G401 (cell line): ENCODE measurements at places on chromosomes 4 and X.

DNA sequence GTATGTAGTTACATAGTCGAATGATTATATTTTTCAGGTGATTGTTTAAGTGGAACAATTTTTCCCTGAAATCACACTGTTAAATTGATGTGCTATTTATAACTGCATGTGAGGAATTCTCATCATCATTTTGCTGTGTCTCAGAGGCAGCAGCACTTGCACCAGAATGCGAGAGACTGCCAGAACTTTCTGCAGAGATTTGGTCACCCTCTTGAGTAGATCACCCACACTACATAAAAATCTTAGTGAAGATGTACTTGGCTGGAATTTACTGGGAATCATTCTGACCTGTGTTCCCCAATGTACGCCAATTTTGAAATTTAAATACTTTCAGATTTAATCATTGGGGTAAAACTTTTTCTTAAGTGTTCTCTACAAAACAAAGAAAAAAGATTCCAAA, 5.4 kb downstream of the UGT2B4 start:
- DNase-seq, result no peak

- DNase-seq, result no peak
Observed at GRCh38 chr4:94442251-94442650, 9.5 kb upstream of the PDLIM5 start.

GRCh38 chr4:181281451-181281850, 961.8 kb upstream of the TENM3 start:
- peak; percentile 15 for DNase-seq

DNA sequence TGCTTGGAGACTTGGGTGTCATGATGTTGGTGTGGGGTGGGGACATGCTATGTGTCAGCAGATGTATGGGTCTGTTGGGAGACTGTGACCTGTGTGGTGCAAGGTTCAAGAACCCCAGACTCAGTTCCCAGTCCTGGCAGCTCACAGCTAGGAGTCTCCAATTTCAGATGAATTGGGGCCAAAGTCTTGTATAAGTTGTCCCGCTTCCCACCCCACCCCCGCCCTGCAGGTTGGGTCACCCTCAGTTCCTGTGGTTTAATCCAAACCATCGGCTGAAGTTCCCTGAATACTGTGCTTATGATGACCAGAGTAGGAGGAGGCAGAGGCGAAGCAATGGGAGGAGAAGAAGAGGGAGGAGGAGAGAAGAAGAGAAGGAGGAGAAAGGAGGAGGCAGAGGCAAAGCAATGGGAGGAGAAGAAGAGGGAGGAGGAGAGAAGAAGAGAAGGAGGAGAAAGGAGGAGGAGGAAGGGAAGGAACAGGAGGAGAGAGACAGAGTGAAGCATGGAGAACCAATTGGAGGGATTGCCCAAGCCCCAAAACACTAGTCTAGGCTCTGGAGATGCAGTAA, 112.6 kb downstream of the EFNB1 start:
- DNase-seq, result no peak

DNA sequence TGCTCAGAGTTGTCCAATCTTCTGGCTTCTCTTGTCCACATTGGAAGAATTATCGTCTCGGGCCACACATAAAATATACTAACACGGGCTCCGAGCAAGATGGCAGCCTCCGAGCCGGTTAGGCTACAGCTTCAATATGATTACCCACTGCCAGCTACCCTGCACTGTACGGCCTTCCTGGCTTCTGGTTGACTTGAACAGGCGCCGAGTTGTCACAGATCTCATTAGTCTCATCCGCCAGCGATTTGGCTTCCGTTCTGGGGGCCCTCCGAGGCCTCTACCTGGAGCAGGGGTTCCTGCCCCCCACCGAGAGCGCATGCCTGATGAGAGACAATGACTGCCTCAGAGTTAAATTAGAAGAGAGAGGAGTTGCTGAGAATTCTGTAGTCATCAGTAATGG, 101.2 kb upstream of the NUDT6 start:
- DNase-seq, result no peak

GRCh38 chr4:79979785-79980437, 93.1 kb downstream of the ANTXR2 start:
- no peak for DNase-seq

GRCh38 chrX:133414406-133415275, 648 bp downstream of the GPC4 start:
- DNase-seq, result no peak

GRCh38 chr4:176266026-176266425, 3.0 kb downstream of the ASB5 start:
- DNase-seq, result no peak

DNA sequence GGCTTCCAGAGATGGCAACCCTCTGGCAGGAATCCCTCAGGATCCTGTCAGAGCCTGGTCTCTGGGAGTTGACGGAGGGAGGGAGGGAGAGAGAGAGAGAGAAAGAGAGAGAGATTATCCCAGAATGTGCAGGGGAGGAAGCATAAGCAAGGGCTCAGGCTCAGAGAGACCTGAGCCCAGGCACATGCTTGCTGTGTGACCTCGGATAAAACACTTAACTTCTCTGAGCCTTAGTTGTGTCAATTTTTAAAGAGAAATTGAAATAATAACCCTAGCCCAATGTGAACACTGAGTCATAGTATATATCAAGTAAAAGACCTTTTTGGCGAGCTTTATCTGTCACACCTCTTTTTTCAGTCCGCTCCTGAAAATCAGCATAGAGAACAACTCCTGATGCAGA, 473 bp upstream of the USP51 start:
- peak; percentile 29 for DNase-seq

GRCh38 chr4:15963001-15963451, at the start of gene FGFBP2:
TSS of gene FGFBP2 (minus strand) at chr4:15963175. CDS start at chr4:15963129, 46 bp downstream.
- DNase-seq, result no peak

- peak; percentile 16 for DNase-seq
Observed at GRCh38 chrX:74449322-74449936, 28.1 kb downstream of the SLC16A2 start.

DNA sequence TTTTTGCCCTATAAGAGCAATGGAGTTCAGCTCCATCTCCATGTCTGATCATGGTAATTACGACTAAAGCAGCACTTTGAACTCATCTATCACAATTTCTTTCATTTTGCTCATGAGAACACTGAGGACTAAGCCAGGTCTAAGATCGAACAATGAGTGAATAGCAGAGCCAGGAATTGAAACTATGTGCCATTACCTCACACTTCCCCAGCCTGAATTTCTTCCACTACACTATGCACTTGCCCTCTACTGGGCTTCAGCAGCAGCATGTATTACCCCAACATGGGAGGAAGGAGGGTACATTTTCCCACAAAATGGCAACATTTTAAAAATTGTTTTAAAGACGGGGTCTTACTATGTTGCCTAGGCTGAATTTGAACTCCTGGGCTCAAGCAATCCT, 274.7 kb upstream of the FGF13 start:
- no peak for DNase-seq

- DNase-seq, result no peak
Observed at GRCh38 chr4:100042235-100042634, 92.2 kb upstream of the H2AZ1 start.

DNA sequence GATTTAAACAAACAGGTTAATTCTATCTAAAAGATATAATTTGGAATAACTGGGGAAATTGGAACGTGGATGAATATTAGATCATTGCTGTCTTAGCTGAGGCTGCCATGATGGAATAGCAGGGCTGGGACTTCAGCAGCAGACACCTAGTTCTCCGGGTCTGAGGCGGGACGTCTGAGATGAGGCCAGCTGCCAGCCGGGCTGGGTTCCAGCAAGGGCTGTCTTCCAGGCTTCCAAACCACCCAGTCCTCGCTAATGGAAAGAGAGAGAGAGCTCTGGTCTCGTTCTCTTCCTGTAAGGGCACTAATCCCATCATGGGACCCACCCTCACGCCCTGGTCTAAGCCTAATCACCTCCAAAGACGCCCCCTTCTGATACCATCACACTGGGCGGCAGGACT, 85.7 kb downstream of the ADRA2C start:
- DNase-seq, result peak; percentile 75

GRCh38 chrX:84487365-84488353, 14.6 kb downstream of the HDX start:
- no peak for DNase-seq

- peak; percentile 85 for DNase-seq
Observed at GRCh38 chr4:38949411-38950051, 81.9 kb downstream of the FAM114A1 start.

GRCh38 chr4:32268863-32269262, 1548.7 kb downstream of the PCDH7 start:
- no peak for DNase-seq

DNA sequence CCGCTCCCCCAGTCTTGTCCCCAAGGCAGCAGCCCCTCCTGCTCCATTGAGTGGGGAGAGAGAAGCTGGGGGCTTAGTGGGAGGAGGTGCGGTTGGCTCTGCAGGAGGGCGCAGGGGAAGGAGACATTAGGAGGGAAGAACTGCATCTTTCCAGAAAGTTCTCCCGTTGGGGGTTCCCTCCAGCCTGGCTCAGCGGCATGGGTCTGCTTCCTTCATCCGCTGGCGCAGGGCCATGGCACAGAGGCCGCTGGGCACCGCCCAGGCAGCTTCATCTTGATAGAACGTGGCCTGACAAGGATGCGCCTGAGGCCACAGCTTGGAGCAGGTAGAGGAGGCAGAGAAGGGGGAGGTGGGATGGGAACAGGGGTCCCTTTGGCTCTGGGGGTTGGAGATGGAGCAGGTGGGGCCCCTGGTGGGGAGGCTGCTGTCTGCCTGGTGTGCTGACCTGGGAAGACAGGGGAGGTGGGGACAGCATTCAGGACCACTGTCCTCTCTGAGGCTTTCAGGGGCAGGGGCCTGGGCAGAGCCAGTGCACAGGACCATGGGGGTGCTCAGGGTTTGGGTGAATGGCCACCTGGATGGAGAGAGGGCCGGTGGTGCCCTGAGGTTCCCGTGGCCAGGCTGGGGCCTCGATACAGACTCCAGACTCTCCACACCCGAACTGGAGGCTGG, 12.1 kb downstream of the DOK7 start:
- DNase-seq, result no peak

- peak; percentile 21 for DNase-seq
Observed at GRCh38 chr4:48141048-48141447, 7.0 kb upstream of the TXK start.

- peak; percentile 44 for DNase-seq
Observed at GRCh38 chr4:113921089-113921794, 58.2 kb downstream of the ARSJ start.

DNA sequence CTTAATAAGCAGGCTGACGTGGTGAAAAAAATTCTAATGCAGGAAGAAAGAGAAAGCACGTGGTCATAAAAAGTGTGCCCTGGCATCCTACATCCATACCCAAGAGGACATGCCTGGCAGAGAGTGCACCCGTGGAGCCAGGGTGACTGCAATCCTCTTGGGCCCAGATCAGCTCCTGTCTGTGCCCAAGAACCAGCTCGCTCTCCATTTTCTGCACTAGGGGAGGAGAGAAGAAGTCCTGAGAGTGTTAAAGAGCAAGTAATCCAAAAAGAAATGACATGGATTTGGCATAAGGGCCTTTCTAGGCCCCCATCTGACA, 483.1 kb downstream of the BCOR start:
- no peak for DNase-seq

- DNase-seq, result no peak
Observed at GRCh38 chrX:12702509-12703091, 88.6 kb upstream of the PRPS2 start.

- DNase-seq, result no peak
Observed at GRCh38 chrX:125778261-125778660, 387.8 kb downstream of the DCAF12L2 start.

GRCh38 chr4:15004739-15005301, 2.5 kb downstream of the CPEB2 start:
- peak; percentile 61 for DNase-seq

GRCh38 chr4:96784336-96784735, 944.4 kb downstream of the PDHA2 start:
- peak; percentile 83 for DNase-seq

GRCh38 chr4:29559286-29559685, 1160.9 kb upstream of the PCDH7 start:
- DNase-seq, result no peak

DNA sequence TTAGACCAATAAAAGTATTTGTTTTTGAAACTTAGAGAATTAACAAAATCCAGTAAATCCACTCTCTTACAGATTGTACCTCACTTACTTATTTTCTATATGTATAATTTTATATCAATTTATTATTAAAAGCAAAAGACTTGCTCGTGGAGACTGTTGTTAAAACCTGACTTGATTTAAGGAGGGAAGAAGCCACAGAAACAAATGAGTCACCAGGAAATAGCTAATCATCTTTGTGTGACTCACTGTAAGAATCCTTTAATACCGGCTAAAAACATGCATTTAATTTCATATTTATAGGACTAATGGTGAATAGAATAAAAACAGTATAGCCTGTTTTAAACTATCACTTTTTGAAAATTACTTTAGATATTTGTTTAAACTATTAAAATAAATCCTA, 29.9 kb upstream of the UBE2NL start:
- DNase-seq, result no peak

GRCh38 chrX:64151911-64152310, 53.6 kb downstream of the AMER1 start:
- DNase-seq, result no peak

DNA sequence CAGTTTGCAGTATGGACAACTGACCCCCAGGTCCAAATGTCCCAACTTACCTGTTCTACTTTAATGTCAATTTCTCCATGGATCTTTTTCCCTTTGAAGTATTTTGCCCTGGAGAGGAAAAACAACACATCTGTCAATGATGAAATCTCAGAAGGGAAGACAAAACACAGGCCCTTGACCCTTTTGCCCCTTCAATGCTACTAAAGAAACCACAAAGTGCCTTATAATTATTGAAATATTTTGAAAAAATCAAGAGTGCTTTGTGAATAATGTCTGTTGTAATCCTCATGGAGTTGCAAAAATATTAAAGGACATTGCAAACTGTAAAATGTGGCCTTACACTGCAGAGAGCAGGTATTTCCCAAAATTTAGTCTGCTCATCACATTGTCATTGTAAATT, 12.6 kb downstream of the SYN1 start:
- DNase-seq, result no peak

DNA sequence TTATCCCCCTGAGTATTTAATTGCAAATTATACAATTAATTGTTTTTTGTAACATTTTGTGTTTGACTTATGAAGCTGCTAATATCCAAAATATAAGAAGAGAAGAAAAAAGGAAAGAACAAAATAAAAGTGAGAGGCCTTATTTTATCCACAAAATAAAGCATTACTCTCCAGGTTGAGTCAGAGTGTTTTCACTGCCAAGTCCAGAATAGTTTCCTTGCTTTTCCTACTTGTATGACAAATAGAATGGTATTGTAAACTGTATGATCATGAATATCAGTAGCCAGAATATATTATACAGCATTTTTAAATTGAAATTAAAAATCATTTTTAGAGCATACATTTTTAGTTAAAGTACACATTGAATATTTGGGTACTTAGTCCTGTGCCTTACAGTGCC, 237.8 kb downstream of the NDST4 start:
- no peak for DNase-seq
